ENCODE measurements at places on chromosomes 2 and 18.
A peak's percentile ranks its signal among the peaks of the same experiment; 100 is the strongest.

- DNase-seq = no peak
These were observed 187.1 kb downstream of the MYCN start for GRCh38 chr2:16127276-16127940.

- DNase-seq = no peak
These were observed 85.1 kb downstream of the NCOA1 start for GRCh38 chr2:24576146-24576545.

GRCh38 chr2:183185534-183185933 is 61.3 kb downstream of the NUP35 start:
- DNase-seq = no peak

- DNase-seq = no peak
These were observed 21.1 kb downstream of the CARF start for GRCh38 chr2:202933139-202933510.

DNA sequence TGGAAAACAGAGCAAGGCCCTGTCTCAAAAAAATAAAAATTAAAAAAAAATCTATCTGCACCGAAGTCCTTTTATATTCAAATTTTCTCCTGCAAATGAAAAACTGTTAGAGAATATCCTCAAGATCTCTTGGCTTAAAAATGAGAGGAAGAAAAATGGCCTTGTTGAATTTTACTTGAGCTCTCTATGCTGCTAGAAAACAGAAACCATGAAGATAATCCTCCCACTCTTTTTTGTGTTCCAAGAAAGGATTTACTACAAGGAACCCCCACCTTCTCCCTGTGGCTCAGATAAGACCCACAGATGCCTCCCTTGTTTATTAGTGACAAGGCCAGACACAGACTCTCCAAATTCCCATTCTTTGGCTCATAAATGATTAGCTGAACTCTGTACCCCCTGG is 71.0 kb downstream of the SGPP2 start:
- no peak for DNase-seq

DNA sequence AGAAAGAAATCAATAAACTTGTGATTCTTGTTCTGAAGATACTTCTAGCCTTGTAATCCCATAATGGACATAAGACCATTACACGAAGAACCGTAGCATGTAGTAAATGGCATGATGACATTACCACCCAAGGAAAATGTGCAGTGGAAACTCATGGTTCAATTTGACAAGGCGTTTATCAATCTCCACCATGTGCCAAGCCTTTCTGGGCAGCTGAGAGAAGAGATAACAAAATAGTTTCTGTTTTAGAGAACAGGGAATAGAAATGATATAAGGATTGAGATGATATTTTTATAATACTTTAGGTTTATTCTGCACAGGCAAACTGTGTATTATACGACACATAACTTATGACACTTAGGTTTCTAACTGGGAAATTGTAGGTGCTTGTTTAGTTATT is 19.2 kb downstream of the ABI2 start:
- no peak for DNase-seq

DNA sequence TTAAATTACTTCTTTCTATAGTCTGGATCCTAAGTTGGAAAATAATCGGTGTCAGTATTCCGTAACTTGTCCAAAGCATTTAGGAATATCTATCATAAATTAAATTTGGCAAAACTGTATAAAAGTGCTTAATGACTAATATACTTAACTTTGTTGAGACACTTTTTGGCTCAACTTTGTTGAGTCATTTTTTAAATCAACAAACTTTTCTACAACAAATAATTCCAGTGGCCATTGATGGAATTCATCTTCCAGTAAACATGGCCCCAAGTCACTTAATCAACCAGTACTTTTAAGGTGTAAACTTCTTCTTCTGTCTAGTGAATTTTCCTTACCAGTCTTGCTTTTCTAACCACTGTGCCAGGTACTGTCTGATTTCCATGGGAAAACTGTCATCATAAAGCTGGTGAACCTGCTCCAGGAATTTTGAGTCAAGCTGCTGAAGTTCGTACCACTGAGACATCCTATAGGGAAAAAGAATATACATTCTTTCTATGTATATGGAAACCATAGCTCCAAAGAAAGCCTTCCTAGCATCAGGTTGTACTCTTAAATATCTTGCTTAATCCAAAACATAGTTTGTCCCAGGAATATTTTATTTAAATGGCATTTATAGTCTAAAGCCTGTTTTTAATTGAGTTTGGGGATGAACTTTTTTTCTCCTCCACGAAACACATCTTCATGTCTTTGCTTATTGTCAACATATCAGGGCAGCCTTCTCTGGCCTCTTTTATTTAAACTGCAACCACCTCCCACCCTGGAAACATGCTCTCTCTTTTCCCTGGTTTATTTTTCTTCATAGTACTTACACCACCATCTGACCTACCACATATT is 4.2 kb downstream of the STAT1 start:
- DNase-seq = no peak

DNA sequence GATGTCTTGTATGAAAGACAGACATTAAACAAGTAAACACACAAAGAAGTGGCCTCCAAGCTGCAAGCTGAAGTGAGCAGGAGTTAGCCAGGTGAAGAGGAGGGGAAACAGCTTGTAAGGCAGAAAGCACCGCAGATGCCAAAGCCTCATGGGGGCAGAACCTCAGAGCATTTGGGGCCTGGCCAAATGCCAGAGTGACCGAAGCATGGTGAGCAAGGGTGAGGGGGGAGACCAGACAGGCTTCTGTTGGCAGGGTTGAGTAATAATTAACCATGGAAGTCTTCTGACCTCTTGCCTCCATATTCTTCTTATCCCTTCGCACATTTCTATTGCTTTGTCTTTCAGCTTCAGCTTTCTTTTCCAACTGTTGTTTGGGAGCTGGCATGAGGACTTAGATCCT is 5.6 kb downstream of the QPCT start:
- no peak for DNase-seq

GRCh38 chr2:25362434-25363145 is 20.9 kb upstream of the DNMT3A start:
- peak; percentile 54 for DNase-seq

DNA sequence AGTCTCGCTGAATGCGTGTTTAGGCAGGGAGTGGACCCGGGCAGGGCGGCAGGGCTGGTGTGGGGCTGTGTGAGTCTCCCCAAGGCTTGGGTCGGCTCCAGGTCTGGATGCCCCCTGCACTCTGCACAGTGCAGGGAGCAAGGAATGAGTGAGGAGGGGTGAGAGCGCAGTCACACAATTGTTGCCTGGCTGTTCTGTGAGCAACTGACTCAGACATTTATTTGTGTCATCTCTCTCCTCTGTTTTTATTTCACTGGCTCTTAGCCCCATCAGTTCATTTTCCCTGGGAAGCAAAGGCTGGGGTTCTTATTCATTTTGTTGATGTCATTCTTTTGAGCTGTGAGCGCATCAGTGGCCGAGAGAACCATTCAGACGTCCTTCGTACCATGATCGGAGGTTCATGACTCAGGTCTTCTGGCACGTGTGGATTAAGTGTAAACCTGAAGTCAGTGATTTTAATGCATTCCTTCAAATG is 61.1 kb downstream of the GATA6 start:
- no peak for DNase-seq

DNA sequence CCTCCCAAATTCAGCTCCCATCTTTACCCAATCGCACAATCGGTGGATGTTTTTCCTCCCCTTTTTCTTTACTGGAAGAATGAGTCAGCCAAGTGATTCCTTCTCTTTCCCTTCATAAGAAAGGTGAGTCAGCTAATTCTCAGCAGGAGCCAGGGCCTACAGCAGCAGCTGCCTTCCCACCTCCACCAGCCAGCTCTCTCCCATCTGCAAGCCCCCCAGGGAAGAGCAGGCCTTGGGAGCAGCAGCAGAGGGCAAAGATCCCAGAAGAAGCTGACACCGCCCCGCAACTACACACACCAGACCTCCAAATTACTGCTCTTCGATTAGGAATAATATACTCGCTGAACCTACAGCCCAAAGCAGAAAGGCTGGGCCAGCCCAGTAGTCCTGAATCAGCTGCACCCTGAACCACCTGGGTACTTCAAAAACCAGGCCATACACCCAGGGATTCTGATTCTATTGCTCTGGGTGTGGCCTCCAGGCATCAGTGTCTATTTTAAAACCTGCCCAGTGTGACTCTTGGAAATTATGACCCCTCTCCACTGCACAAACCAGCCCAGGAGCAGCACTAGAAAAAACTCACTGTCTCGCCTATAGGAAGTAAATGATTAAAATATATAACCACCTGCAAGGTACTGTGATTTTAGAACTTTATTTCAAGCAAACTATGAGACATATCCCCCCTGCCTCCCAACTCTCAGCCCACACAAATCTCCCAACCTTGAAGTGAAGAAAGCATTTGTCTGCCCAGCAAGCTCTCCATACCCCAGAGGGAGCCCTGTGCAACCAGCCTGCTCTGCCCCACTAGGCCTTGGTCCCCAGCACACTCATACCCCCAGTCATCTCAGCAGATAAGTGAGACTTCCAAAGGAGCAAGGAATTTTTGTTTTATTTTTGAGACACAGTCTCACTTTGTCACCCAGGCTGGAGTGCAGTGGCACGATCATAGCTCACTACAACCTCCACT is 7.3 kb downstream of the SFXN5 start:
- no peak for DNase-seq

Measured in stimulated activated CD4-positive, alpha-beta T cell treated with anti-CD3 and anti-CD28 coated beads, Interleukin-4, amount 100 ng/mL, for 24 hours (primary cell).